ENCODE measurements at places on chromosomes 6 and 20.

GRCh38 chr20:60352017-60352416 is 393.8 kb downstream of the CDH26 start:
- no peak for DNase-seq

- DNase-seq: no peak
Measured at GRCh38 chr6:34497411-34497810, 31.5 kb downstream of the PACSIN1 start.

- no peak for DNase-seq
Measured at GRCh38 chr6:157813191-157813590, 9.9 kb upstream of the SNX9 start.

DNA sequence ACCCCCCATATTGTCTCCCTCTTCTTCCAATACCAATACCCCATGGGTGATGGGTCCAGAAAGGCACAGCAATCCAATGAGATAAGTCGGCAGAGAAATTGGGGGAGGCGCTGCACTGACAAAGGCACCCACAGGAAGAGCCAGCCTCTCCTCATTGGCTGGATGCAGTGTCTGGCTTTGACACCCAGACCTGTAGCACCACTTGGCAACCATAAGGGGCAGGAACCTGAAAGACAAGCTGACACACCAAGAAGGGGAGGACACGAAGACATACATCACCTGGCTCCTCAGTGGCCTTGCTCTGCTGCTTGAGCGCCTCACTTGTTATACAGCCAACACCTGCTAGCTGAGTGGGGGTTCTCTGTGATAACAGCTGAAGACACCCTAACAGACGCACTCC is 19.4 kb upstream of the SLC4A11 start:
- DNase-seq: no peak

GRCh38 chr6:166872531-166873009 is 83.8 kb downstream of the RNASET2 start:
- no peak for DNase-seq

- no peak for DNase-seq
Measured at GRCh38 chr6:157054531-157054979, 268.8 kb downstream of the TMEM242 start.

Measured in NCI-H187 (cell line).